Hematopoietic multipotent progenitor cell treated with erythropoietin and hydrocortisone succinate and interleukin-3 and kit ligand, for 6 days (in vitro differentiated cells): ENCODE measurements at places on chromosomes 7 and 10.
A peak's percentile ranks its signal among the peaks of the same experiment; 100 is the strongest.

GRCh38 chr7:104317948-104318629, 10.3 kb upstream of the LHFPL3 start:
- DNase-seq: no peak

DNA sequence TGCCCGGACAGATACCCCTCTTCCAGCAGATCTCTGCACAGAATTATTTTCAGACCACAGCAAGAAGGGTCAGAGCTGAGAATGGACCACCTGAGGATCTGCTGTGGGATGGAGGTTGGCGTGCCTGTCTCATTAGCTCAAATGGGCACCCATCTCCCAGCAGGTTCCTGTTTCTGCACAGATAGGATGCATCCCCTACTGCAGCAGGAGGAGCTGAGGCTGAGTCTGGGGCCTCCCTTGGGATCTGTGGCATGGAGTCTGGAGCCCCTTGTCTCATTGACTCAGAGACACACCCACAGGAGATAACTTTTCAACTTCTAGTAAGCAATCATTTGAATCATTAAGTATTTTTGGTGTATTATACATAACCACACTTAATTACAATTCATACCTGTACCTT, 212.7 kb downstream of the ADK start:
- no peak for DNase-seq

- DNase-seq: no peak
These were observed 484.1 kb upstream of the ZMIZ1 start for GRCh38 chr10:78584681-78585080.

GRCh38 chr7:107989618-107990373, 13.2 kb downstream of the LAMB1 start:
- no peak for DNase-seq

GRCh38 chr7:121259826-121260225, 69.0 kb upstream of the WNT16 start:
- no peak for DNase-seq

DNA sequence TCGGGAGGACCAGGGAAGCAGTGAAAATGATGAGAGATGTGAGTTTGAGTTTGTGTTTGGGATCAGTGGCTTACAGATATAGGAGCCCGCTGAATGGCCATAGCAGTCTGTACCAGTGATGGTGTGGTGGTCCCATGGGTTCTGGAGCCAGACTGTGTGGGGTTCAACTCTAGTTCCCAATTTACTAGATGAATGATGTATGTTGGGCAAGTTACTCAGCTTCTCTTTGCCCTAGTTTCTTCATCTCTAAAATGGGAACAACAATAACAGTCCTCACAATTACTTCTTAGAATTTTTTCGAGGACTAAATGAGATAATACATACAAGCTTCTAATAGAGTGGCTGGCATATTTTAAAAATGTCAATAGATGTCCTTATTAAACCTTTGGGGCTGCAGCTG, 184.4 kb downstream of the WNT2 start:
- DNase-seq: no peak

GRCh38 chr10:115974351-115974750, 298.7 kb downstream of the GFRA1 start:
- DNase-seq: no peak

- DNase-seq: peak; percentile 49
These were observed 122.7 kb downstream of the PRKAG2 start for GRCh38 chr7:151754142-151754590.

DNA sequence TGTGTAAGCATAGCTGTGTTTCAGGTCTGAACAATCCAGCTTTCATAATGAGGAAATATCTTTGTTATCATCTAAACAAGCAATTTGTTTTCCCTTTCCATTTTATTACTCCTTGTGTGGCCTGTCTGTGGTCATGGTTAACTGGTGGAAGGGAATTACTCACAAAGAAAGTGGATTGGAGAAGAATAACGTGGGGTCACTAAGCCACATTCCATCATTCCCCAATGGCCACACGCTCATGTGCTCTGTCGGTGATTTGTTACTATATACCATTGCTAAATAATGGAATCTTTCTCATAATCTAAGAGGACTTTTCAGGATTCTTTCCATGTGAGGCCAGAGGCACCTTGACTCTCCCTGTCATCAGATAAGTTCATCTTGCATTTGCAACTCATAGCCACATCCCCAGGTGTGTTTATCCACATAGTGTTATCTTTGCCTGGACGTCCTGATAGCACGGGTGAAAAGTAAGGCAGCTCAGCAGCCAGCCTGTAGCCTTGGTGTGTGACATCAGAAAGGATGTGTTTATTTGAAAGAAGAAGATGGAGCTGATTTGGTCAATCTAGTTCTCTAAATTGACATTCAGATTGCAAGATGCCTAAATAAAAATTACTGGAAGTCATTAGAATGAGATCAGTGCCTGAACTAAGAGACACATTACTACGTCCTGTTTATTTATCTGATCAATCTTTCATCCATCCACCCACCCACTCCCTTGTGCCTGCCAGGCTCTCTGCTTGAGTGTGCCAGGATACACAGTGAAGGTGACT, 128.9 kb downstream of the CELF2 start:
- peak; percentile 55 for DNase-seq

GRCh38 chr10:128472196-128472595, 346.0 kb upstream of the MKI67 start:
- no peak for DNase-seq

DNA sequence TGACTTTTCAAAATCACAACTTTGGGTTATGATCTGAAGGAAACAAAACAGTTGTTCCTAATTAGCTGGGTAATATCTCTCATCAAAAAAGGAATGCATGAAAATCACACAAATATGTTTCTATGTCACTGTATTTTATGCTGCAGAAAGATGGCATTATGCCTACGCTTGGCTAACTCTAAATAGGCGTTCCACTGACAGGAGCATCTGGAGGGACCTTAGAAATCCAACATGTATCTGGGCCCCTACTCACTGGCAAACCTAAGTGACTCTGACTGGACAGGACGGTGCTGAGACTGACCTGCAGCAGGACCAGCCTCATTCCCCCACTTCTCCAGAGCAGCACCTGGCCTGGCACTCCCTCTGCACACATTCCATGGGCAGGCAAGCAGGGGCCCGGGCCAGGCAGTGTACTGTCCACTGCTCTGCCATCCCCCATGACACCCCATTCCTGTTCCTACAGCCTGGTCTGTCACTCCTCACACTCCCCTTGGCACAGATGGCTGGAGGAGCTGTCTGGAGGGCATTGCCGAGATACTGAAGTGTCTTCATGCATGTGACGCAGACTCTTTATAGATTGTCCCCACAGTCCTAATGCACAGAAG, 2.6 kb upstream of the MYL7 start:
- DNase-seq: no peak

DNA sequence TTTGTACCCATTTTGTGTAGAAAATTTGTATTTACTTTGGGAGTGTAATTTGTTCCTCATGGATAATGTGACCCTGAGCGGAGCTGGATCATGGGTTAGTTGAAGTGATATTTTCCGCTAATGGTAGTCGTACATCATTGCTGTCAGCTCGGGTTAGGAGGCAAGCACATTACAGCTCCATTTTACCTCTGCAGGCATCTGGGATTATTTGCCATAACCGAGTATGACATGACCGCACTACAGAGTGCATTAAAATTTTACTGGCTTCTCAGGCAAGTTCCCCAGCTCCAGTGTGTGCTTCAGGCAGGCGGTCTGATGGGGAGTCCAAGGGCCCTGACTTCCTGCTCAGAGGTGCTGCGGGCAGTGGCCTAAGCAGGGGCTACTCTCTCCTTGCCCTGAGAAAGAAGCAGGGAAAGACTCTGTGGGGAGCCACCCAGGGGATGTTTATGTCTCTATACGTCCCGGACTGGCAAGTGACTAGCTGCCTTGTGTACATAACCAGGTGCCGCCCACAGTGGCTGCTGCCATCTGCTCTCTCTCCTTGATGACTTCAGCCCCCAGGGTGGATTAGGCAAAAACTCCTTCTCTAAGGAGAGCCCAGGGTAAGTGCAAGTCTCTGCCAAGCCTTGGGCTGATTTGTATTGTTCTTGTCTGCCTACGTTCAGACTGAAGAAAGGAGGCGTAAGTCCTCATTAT, 685.3 kb upstream of the GALNT17 start:
- DNase-seq: no peak

- no peak for DNase-seq
These were observed 6.3 kb downstream of the KIAA1217 start for GRCh38 chr10:24215196-24215595.

DNA sequence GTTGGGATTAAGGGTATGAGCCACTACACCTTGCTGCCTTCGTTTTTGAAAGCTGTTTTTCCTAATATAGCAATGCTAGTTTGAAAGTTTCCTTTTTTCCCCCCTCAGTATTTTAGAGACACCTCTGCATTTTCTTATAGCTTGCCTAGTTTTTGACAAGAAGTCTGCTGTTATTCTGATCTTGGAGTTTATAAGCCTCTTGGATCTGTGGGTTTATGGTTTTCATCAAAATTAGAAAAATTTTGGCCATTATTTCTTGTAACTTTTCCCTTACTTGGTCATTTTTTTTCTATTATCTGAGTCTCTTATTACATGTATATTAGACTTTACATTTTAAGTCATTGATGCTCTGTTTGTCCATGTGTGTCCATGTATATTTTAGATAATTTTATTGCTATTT, 57.2 kb downstream of the SHOC2 start:
- DNase-seq: no peak

DNA sequence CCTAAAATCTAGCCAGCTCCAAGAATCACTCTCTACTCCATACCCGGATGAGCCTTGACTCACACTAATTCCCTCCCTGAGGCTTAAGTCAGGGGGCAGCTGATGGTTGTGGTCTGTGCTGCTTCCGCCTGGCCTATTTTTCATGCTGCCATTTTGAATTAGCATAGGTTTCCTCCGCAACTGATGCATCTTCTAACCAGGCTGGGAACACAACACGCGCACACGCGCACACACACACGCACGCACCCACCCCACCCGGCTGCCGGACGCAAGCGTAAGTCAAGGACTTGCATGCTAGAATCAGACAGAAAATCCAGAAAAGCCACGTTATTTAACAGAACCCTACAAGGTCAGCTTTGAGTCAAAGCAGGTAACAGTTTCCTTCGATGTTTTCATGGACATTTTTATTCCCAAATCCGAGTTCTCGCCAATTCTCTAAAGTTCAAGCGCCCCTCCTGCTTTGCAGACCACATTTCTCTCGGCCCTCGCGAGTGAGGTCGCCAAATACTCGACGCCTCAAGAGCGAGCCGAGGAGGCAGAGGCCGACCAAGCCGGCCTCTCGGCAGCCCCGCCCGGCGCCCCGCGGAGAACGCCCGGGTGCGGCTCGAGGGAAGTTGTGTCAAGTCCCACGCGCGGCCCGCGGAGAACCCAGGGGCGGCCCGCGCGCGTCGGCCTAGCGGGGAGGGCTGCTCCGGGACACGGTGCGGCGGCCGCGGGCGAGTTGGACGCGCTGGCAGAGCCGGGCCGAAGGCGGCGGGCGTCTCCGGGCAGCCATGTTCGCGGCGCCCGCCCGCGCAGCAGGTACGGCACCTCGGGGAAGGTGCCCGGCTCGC, 961 bp downstream of the SCRN1 start:
- DNase-seq: peak; percentile 71

- DNase-seq: no peak
These were observed 50.2 kb downstream of the ARHGAP22 start for GRCh38 chr10:48554656-48555055.

DNA sequence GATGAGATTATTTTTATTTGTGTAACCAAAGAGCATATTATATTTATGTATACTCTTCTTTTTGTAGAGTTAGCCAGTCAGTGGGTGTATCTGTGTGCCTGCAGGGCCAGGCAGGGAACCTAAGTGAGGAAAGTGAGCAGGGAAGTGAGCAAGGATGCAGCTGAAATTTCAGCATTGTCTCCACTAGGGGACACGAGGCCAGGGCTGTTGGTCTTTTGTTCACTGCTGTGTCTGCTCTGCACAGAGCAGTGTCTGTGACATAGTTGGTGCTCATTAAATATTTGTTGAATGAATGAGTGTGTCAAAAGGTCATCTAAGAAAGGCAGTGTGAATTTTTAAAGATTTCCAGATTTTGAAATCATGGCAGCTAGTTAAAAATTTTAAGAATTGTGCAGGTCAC, 51.8 kb downstream of the SUGCT start:
- DNase-seq: no peak

- no peak for DNase-seq
These were observed 434.3 kb upstream of the AKR1E2 start for GRCh38 chr10:4391683-4392082.

GRCh38 chr10:70328967-70329366, 45.2 kb upstream of the NPFFR1 start:
- no peak for DNase-seq

DNA sequence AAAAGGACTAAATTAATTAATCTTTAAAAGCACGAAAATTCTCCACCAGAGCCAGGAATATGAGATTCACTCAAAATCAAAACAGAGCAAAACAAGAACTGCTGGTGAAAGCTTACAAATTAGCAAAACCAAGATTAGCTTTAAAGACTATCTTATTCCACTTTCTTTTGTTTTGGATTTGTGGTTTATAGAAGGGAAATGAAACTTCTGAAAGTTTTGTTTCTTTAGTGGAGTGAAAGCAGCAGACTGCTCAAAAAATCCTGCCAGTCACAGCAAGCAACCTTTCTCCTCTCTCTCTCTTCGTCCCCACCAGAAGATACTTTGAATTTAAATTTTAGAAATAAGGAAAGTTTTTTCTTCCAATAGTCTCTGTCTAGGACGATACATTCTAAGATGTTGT, 7.8 kb downstream of the ACTA2 start:
- no peak for DNase-seq

DNA sequence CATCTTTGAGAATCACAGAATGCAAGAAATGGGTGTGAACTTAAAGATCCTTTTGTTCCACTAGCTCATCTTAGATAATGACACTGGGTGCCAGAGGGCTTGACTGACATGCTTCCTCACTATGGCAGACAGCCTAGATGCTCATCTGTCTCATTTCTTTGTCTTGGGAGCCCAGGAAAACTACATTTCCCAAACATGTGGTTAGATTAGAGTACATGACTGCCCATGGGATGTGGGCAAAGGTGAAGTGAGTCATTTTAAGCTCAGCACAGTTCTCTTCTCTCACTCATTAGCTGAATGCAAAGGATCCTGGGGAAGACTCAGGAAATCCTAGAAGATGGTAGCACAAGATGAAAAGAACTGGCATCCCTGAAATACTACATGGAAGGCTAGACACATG, 32.5 kb upstream of the TBX20 start:
- DNase-seq: no peak

DNA sequence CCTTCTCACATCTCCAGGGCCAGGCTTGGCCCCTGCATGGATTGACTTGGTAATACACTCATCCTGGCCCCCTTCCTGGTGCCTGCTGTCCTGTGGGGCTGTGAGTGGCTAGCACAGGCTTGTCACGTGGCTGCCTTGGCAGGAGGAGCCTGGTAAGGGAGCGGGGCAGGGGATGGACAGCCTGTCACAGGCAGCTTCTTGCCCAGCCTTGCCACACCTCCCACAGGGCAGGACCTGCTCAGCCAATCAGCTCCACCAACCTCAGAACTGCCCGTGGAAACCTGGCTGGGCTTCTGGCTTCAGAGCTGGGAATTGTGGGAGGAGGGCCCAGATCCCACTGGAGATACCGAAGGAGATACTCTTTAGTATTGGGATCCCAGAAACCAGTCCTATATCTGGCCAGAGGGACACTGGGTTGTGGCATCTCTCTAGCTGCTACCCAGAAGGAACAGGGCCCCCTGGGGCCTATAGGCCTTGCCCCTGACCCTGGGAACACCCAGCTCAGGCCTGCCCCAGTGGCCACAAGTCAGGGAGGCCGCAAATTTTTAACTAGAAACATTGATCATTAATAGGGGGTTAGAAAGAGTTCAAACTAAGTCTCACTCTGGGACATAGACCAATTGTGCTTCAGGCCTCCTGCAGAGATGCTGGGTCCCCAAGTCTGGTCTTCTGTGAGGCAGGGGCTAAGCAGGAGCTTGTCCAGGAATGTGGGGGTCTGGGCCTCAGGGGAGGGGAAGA, at the start of gene HOGA1:
TSS of gene HOGA1 (plus strand) at position 330 of the 738 bp plus-strand sequence. CDS start at position 645, 315 bp downstream.
- DNase-seq: peak; percentile 39

- no peak for DNase-seq
These were observed 335.7 kb upstream of the PHF14 start for GRCh38 chr7:10637991-10638390.
